Colonic mucosa (tissue), 4 donors: ENCODE measurements at places on chromosomes 2 and 18. TPM values are rescaled to one million over a fixed set of nuclear protein-coding genes. Genes with fewer than 3 reads are reported as not detected.

Gene MEP1B
- 1.8 TPM for total RNA-seq

Gene CYP1B1
- total RNA-seq = 1.3 TPM

Gene LCT
- total RNA-seq = 0.12 TPM

Gene PLA2R1
- 3.2 TPM for total RNA-seq

Gene ANKRD36
- total RNA-seq = 16.6 TPM

Gene FAM110C
- 24.6 TPM for total RNA-seq

Gene DQX1
- total RNA-seq = 34.2 TPM

Gene MERTK
- 3.9 TPM for total RNA-seq

Gene LRRC30
- not detected for total RNA-seq

Gene OR6B2
- not detected for total RNA-seq

Gene BAZ2B
- 60.9 TPM for total RNA-seq

Gene SKOR2
- not detected for total RNA-seq

Gene STARD6
- not detected for total RNA-seq

Gene UGT1A10
- total RNA-seq = 45.2 TPM

Gene GCG
- 81.3 TPM for total RNA-seq

Gene UGT1A3
- 1.0 TPM for total RNA-seq

Gene SERPINB3
- total RNA-seq = not detected

Gene SLC9A2
- total RNA-seq = 58.4 TPM

Gene EGR4
- not detected for total RNA-seq
